ENCODE measurements at places on chromosomes 12 and 14.

- DNase-seq, result no peak
Observed at GRCh38 chr14:79658221-79658620, 553.1 kb downstream of the DIO2 start.

DNA sequence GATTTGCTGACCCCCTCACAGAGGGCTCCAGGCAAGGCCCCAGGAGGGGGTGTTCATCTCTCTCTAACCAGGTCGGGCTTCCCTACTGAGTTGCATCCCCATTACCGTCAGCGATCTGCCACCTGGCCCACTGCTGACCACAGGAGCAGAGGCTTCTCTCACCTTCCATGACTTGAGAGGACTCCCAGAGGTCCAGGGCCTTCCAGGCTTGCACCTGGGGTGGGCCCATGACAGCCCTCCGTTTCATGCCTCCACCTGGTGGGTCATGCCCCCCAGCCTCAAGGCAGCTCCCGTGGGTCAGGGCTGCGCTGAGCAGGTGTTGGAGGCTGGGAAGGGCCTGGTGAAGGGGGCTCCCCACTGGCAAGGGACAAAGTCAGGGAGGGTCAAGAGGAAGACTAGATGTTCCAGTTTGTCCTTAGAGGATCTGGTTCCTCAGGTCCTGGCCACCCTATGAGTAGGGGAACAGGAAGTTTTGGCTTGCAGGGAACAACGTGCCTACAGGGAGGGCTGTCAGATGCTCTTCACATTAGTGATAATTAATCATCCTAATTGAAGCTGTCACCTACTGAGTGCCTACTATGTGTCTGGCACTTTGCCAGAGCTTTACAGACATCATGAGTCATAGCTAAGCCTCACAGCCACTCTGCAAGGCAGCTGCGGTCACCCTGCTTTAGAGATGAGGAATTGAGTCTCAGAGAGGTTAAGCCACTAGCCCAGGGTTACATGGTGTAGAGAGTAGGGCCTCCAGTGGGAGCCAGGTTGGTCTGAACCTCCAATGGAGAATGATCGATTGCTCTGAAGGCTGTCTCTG, 13.8 kb downstream of the NFKBIA start:
- DNase-seq, result no peak

- DNase-seq, result no peak
Observed at GRCh38 chr12:50529345-50529744, 24.6 kb downstream of the DIP2B start.

DNA sequence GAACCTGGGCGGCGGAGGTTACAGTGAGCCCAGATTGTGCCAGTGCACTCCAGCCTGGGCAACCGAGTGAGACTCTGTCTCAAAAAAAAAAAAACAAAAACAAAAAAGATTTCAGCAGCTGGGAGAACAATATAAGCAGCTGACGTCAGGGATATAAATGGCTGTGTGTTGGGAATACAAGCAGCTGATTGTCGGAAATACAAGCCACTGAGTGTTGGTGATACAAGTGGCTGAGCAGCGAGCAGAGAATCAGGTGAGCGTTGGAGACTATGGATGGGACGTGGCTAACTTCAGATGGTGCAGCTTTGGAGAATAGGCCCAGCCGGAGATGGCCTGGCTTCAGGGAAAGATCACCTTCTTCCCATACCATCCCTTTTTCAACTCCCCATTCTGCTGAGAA, 32.0 kb downstream of the PSEN1 start:
- no peak for DNase-seq

DNA sequence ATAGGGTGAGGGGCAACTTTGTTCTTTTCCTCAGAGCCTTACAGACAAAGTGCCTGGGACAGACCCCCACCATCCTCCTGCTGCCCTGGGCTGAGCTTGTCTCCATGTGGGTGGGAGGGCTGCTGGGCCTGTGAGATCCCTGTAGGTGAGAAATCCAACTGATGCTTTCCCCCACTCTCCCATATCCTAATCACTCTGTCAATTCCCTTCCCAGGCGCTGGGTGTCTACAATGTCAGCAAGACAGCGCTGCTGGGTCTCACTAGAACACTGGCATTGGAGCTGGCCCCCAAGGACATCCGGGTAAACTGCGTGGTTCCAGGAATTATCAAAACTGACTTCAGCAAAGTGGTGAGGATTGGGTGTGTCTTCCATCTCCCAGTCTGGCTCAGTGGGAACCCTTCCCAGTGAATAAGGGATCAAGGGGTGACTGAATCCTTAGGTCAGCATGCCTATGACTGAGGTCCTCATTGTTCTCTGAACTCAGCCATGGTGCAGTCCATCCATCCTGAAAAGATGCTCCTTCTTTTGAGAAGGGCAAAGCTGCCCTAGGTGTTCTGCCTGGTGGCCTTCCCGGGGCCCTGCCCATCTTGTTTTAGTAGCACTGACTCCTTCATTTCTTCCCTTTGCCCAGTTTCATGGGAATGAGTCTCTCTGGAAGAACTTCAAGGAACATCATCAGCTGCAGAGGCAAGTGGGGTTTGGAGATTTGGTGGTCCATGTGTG, 8.2 kb downstream of the DHRS2 start:
- no peak for DNase-seq

DNA sequence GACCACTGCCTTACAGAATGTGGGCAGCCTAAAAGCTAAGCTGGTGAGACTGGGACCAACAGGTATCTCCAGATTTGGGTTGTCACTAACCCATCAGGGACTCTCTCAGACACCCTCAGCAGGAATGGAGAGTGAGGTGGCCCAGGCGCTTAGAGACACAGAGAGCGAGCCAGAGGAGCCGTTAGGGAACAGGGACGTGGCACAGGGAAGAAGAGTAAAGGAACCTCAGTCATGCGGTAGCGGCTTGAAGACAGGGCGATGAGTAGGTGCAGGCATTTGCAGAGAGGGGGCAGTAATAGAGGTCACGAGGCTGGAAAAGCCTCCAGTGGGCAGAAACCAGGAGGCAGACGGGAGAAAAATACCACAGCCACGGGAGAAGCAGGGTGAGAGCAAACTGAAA, 158.0 kb upstream of the CCND2 start:
- DNase-seq, result no peak

- no peak for DNase-seq
Observed at GRCh38 chr12:55698241-55698955, 9.3 kb downstream of the ITGA7 start.

DNA sequence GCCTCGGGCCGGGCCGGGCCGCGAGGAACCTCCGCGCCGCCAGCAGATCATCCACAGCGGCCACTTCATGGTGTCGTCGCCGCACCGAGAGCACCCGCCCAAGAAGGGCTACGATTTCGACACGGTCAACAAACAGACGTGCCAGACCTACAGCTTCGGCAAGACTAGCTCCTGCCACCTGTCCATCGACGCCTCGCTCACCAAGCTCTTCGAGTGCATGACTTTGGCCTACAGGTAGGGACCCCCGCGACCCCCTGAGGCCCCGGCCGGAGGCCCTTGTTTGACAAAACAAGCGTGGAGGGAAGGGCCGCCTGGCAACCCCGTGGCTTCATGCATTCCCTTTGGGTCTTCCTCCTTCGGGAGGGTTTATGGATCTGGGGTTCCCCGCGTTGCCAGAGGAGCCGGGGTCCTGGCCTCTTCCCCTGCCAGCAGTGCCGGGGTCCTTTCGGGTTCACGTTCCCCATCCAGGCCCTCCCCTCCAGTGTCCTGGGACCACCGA, 526 bp downstream of the MLXIP start:
- peak; percentile 26 for DNase-seq

DNA sequence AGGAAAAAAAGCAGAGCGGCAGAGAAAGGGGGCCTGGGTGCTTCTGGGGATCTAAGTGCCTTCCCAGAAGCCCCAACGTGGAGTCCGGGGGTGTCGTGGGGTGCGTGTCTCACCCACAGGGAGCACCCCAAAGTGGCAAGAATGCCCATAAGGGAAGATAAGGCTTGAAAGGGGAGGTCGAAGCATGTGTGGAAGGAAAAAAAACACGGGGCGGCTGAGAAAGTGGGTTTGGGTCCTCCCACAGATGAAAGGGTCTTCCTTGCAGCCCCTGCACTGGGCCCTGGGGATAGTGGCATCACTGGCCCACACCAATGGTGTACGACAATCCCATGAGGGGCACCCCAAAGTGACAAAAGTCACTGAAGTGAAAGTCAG, 275.5 kb downstream of the ALG10 start:
- DNase-seq, result no peak

GRCh38 chr14:93023802-93024434, 91.8 kb downstream of the ITPK1 start:
- DNase-seq, result no peak

- DNase-seq, result no peak
Observed at GRCh38 chr12:124485371-124485770, 82.0 kb downstream of the NCOR2 start.

DNA sequence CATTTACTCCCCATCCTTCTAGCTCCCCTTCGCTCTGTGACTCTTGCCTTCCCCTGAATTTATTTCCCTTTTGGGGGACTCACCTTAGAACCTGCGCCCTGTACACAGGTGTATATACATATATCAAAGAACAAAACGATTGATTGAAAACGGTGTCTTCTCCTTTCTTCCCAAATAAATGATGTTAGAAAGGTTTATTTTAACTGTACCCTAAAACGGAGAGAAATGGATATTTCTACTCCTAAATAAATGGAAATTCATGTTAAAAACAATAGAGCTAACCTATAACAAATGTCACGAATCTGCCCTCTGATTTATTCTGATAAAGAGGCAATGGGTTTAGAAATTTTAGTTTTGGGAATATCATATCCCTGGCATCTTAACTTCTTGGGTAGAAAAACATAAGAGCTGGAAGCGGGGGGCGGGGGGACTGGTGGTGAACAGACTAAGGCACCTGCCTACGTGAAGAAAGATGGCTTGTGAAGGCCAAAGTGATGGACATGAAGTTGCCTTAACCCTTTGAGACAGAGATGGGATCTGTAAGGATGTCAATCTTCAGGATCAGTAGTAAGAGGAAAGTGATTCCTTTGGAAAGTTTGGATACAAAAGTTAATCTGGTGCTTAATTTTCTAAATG, 8.8 kb upstream of the LHX5 start:
- no peak for DNase-seq

GRCh38 chr12:33439587-33440011, at the start of gene SYT10:
TSS of gene SYT10 (minus strand) at chr12:33439819. CDS start at chr12:33439522, 297 bp downstream.
- DNase-seq, result no peak

DNA sequence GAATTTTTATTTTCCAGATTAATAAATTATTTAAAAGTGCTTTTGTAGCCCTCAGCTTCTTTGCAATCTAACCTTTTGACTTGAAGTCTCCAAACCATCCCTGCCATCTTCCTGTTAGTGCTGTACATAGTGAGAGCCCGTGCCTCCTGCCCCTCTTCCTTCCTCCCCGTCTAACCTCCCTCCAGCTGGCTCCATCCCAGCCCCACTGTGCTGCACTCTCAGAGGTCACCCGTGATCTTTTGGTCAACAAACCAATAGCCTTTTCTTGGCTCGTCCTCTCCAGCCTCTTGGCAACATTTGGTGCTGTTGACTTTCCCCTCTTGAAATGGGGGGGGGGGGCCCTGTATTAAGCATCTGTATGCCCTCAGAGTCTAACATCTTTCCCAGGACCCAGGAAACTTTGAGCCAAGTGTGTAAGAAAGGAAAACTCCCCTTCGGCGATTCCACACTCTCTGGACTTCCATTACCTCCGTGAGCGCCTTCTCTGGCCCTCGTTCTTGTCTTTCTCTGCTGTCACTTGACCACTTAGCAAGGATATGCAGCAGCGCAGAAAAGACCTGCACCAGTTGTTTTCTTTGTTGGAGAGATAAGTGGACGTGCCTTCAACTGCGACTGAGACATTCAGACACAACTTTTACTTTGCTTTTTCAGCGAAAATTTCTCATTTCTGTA, 44.1 kb downstream of the FBXW8 start:
- DNase-seq, result no peak

DNA sequence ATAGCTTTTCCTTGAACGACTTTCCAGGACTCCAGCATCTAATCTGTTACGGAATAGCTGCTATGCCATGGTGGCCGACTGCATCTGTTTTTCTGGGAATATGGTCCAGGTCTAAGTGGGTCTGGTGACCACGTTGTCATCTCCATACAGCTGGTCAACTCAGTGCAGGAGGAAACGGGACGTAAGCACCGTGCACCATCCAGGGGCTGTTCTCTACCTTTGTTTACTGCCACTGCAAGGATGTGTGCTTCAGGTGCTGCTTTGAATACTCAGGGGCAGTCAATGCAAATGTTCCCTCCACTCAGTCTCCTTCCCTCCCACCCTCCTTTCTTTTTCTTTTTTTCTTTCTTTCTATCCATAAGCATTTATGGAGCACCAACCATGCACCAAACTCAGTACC, 648.2 kb downstream of the VRK1 start:
- no peak for DNase-seq

DNA sequence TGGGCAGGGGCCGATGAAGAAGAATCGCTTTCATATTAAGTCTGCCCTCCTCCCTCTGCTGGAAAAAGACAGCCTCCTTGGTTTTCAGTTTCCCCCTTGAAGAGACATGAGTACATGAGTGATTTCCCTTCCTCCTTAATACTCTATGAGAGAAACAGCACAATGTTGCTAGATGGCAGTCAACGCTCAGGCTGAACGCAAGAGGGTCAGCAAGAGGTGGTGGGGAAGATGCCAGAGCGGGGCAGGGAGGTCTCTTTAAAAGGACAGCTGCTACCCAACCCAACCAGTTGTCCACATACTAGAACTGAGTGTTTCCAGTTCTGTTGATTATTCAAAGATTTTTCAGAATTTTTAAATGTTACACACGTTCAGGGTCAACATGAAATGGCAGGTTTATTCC, 22.8 kb downstream of the CRACR2A start:
- DNase-seq, result no peak

GRCh38 chr14:96999654-97000155, 202.5 kb downstream of the VRK1 start:
- no peak for DNase-seq

- no peak for DNase-seq
Observed at GRCh38 chr12:119570771-119571170, 22.8 kb upstream of the TMEM233 start.

- no peak for DNase-seq
Observed at GRCh38 chr12:105704787-105705186, 374.3 kb downstream of the C12orf75 start.

- DNase-seq, result no peak
Observed at GRCh38 chr12:69720750-69721149, 17.9 kb upstream of the RAB3IP start.

DNA sequence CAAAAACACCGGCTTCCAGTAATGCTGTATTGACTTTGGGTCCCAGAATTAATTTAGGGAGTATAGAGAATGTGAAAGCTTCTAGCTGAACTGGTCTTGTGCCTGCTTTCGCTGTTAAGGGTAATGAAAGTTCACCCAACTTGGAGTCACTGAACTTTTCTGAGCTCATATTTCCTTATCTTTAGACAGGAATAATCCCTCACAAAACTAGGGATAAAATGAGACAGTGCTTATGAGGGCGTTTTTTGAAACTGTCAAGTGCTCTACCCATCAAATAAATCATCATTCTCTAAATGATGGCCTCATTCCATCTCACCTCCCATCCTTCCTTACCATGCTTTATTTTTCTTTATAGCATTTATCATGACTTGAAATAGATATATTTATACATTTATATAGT, 74.7 kb downstream of the RFX4 start:
- DNase-seq, result no peak

- DNase-seq, result no peak
Observed at GRCh38 chr12:101001669-101002068, 207.1 kb downstream of the ANO4 start.

DNA sequence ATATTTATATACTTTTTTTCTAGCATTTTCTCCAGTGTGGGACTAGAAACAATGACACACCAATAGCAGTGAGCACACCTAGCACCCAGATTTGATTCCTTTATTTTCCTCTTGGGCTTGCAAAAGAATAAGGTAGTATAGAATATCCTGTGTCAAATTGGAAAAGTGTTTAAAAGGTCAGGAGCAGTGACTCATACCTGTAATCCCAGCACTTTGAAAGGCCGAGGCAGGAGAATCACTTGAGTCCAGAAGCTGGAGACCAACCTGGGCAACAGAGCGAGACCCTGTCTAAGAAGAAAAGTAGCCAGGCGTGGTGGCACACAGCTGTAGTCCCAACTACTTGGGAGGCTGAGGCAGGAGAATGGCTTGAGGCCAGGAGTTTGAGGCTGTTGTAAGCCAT, 53.8 kb upstream of the SGPP1 start:
- DNase-seq, result no peak
